ENCODE measurements at places on chromosomes 2 and 18. TPM values are rescaled to one million over a fixed set of nuclear protein-coding genes. Genes with fewer than 3 reads are reported as not detected.

KHK gene
- total RNA-seq, result 0.14 TPM

HRH4 gene
- total RNA-seq, result not detected

WNT10A gene
- not detected for total RNA-seq

C2orf81 gene
- total RNA-seq, result 0.53 TPM

MARCO gene
- total RNA-seq, result not detected

TLX2 gene
- not detected for total RNA-seq

IMPACT gene
- 32.6 TPM for total RNA-seq

DNA sequence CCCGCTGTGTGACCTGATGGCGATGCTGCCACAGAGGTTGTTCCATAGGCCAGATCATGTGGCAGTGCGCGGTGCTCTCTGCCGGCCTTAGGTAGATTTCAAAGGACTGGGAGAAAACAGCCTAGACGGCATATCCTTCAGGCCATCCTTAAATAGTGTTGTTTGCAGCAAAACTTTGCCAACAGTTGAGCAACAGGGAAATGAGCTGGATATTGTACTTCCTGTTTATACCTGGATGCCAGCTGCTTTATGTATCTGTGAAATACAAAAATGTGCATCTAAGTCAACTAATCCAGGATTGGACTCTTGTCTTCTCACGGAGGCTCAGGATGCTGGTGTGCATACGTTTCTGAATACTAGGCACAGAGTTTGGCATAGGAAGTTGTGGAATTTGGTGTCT is 107.1 kb downstream of the EML6 start:
- no peak for DNase-seq

DNA sequence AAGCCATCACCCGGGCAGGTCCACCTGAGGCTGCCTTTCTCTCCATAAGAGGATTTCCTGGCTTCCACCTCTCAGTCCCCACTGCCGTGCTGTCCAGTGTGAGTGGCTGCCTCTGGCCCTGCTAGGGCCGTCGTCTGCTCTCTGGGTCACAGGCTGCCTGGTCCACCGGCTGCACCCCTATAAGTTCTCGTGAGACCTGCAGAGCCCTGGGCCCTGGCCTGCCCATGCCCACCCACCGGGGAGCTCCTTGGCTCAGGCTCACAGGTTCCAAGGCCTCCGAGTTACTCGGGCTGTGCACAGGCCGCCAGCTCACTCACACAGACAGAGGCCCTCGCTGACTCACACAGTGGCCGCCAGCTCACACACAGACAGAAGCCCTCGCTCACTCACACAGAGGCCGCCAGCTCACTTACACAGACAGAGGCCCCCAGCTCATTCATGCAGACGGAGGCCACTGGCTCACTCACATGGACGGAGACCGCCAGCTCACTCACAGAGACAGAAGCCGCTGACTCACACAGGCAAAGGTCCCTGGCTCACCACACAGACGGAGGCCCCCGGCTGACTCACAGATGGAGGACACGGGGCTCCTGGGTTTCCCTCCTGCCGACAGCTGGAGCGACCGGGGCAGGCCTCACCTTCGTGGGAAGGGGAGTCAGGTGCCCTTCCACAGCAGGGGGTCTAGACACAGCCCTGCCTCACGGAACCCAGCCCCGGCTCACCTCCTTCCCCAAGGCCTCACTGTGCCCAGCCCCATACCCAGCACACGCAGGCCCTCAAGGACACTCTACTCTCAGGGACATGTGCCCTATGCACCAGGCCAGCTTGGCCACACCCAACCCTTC is 334.1 kb upstream of the MYT1L start:
- peak; percentile 55 for DNase-seq

DNA sequence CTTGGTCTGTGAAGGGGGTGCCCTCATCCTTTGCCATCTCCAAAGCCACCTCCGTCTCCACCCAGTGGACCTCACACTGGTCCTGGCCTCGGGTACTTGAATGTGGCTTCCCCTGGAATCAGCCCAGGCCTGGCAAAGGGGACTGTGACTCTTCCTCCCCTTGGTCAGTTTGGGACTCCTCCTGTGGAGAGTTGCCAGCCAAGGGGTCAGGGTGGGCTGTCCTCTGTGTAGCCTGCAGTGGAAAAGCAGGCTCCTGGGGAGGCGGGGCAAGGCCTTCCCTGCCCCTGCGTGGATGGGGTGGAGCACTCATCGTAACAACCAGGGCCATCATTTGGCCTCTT is 59.8 kb downstream of the INHBB start:
- DNase-seq, result no peak

DNA sequence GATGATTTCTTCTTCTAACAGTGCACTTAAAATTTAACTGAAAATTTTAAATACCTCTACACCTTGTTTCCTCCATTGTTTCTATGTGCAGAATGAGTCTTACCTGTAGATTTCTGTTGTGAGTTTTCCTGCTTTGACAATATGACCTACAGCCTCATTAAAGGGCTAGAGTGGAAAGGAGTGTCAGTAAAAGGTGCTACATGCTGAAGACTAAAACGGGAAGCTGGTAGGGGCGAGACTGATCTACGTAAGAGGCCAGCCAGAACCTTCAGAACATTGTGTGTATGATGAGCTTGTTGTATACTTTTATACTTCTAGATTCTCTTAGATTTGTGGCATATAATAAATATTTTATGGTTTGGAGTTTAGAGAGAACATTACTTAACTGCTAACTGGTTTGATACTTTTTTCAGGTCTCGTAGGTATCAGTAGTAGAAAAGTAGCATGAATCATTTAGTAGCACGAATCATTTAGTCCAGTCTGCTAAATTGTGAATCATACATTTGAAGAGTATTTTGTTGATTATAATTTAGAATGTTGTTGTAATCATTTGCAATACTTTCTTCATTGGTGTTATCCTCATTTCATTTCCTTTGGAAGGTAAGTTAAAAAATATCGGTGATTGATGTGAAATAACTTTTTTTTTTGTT is 14.3 kb downstream of the INSIG2 start:
- no peak for DNase-seq

GRCh38 chr18:74152857-74153256 is 4.5 kb downstream of the TIMM21 start:
- DNase-seq, result no peak

- DNase-seq, result peak; percentile 31
These were observed 3.4 kb downstream of the MBP start for GRCh38 chr18:77129150-77129551.

DNA sequence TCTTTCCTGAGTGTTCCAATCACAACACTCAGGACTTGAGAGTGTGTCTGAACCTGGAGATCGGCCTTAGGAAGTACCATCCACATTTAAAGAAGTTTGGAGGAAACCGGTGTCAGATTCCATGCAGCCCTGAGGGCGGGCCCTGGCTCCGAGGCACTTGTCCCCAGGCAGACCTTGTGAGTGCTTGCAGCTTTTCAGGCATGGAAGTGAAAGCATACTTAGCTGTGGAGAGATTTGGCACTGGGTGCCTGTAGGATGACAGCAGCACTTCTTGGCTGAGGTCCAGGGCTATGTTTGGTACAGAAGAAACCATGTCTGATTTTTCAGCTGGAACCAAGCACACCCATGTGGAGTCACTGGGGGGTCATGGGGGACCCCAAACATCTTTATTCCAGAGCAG is 230.8 kb downstream of the SEPTIN10 start:
- DNase-seq, result peak; percentile 67

DNA sequence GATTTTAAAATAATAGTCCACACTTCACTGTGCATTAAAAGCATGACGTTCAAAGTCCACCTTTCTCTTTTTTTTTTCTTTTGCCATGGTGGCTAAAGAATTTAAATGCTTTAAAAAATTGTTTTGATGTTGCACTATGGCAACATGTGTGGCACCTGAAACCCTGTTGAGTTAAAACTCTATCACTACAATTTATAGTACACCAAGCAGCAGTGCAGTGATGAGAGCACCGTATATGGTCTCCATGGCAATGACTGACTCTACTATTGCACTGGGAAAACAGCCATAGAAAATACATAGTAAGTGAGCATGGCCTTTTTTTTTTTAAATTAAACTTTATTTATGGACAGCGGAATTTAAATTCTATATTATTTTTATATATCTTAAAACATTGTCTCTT is 298.8 kb downstream of the FIGN start:
- no peak for DNase-seq

DNA sequence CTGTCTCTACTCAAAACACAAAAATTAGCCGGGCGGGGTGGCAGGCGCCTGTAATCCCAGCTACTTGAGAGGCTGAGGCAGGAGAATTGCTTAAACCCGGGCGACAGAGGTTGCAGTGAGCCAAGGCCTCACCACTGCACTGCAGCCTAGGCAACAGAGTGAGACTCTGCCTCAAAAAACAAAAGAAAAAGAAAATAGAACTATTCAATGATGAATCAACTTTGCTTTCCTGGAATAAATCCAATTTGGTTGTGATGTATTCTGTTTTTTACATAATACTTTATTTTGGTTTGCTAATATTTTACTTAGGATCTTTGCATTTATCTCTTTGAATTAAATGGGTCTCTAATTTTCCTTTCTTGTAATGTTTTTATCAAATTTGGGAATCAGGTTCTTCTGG is 86.3 kb upstream of the MBOAT2 start:
- DNase-seq, result no peak

DNA sequence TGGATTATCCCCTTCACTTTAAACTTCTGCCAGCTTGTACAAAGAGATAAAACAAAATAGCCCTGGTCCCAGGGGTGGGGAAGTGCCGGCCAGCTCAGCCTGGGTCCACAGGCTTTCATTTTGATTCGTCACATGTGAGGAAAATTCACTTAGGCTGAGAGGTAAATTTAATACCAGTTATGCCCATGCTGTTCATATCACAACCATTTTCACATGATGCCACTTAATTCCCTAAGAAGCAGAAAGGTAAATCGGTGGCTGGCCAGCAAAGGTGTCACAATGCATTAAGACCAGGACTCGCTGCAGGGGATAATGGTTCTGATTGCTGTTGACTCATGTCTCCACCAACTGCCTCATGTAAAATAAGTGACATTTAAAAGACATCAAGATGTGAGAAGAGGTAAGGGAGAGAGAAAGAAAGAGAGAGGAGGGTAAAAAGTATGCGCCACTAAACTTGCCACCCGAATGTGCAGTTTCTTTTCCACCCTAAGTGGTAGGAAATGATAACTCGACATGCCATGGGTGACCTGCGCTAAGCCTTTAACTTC is 261.0 kb upstream of the SIX3 start:
- no peak for DNase-seq

- DNase-seq, result no peak
These were observed 261.9 kb downstream of the DYSF start for GRCh38 chr2:71715241-71715750.

GRCh38 chr2:240559286-240559685 is 871 bp upstream of the DUSP28 start:
- no peak for DNase-seq

GRCh38 chr2:171855401-171855800 is 38.6 kb downstream of the SLC25A12 start:
- DNase-seq, result no peak

DNA sequence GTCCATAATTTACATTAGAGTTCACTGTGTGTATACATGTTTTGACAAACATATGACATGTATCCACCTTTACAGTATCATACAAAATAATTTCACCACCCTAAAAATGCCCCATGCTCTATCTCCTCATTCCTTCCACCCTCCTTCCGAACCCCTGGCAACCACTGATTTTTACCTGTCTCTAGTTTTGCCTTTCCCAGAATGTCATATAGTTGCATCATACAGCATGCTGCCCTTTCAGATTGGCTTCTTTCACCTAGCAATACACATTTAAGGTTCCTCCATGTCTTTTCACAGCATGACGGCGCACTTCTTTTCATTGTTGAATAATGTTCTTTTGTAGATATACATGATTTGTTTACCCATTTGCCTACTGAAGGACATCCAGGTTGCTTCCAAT is 10.4 kb downstream of the LRPPRC start:
- DNase-seq, result no peak

DNA sequence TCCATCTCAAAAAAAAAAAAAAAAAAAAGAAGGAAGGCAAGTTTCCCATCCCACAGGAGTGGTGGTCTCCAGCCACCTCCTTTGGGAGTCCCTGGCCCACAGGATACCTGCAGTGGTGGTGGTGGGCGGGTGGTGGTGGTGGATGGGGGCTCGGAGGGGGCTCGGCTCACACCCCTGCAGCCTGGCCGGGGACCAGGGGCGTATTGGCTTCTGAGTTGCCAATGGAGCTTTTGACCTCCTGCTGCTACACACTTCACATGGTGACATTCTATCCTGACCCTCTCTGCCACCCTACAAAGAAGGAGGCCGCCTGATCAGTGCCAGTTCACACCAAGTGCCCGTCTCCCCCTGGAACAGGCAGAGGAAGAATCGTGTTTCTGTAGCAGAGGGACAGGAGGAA is 119.6 kb downstream of the NFATC1 start:
- no peak for DNase-seq

- DNase-seq, result no peak
These were observed 62.3 kb upstream of the BOD1L2 start for GRCh38 chr18:57084331-57085271.

DNA sequence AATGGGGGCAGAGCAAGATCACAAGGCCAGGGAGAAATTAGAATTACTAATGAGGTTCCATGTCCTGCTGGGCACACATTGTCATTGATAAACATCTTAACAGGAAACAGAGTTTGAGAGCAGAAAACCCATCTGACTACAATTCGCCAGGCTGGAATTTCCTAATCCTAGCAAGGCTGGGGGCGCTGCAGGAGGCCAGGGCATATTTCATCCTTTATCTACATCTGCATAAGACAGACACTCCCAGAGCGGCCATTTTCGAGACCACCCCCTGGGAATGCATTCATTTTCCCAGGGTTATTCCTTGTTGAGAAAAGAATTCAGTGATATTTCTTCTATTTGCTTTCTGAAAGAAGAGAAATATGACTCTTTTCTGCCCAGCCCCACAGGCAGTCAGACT is 152.7 kb downstream of the SUCLG1 start:
- DNase-seq, result no peak

DNA sequence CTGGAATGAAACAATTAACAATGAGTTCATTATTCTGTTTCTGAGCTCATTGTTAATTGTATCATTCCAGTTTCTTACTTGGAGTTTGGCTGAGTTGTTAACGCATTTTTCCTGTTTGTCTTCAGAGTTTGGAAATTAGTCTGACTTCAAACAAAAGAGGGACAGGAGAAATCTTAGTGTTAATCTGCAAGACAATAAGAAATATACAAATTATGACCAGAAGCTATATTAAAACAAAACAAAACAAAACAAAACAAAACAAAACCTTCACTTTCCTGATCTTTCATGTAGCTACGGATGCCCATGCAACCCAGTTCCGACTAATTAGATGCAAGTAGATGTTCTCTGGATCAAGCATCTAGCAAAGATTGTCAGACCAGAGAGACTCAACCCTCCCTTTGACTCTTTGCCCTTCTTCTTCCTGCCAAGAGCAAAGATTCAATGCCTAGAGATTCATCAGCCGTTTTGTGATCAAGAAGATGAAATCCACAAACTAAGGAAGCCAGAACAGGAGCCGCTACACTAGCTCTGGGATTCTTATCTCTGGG is 686.2 kb upstream of the FSHR start:
- DNase-seq, result no peak

DNA sequence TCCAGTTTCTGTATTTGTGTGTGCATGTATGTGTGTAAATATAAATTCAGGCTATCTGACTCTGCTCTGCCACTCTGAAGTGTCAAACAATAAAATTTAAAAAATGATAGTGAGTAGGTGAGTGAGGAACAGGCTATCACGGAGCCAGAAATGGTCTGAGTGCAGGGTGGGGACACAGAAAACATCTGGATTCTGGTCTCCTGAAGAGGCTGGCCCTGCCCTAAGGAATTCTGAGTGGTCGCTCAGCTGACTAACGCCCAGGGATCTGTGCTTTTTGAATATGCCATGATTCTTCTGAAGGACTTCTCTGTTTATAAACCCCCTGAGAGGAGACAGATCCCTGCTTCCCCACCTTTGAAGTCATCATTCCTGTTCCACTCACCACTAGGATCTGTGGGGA is 353.9 kb upstream of the GYPC start:
- no peak for DNase-seq

GRCh38 chr2:64466478-64467085 is 12.6 kb downstream of the LGALSL start:
- DNase-seq, result no peak
